ENCODE measurements at places on chromosomes 16 and 17.

DNA sequence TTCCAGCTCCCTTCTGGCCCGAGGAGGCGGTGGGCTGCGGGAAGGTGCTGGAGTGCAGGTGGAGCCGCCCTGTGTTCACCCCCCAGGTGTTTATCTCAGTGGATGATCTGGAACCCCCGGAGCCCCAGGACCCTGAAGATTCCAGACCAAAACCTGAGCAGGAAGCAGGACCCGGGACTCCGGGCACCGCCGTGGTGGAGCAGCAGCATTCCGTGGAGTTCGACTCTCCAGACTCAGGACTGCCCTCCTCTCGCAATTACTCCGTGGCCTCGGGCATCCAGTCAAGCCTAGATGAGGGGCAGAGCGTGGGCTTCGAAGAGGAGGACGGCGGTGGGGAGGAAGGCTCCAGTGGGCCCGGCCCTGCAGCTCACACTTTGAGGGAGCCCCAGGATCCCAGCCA lies 25.5 kb downstream of the MNT start:
- DNase-seq, result no peak

DNA sequence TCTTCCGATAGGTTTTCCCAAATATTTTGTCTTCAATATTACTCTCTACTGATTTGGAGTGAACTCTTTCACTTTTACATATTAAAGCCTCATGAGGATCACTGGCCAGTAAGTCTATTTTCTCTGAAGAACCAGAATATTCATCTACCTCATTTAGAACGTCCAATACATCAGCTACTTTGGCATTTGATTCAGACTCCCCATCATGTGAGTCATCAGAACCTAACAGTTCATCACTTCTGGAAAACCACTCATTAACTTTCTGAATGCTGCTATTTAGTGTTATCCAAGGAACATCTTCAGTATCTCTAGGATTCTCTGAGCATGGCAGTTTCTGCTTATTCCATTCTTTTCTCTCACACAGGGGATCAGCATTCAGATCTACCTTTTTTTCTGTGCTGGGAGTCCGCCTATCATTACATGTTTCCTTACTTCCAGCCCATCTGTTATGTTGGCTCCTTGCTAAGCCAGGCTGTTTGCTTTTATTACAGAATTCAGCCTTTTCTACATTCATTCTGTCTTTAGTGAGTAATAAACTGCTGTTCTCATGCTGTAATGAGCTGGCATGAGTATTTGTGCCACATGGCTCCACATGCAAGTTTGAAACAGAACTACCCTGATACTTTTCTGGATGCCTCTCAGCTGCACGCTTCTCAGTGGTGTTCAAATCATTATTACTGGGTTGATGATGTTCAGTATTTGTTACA lies 30.9 kb downstream of the BRCA1 start:
- no peak for DNase-seq

GRCh38 chr16:26456074-26456473 lies 610.7 kb upstream of the C16orf82 start:
- no peak for DNase-seq

DNA sequence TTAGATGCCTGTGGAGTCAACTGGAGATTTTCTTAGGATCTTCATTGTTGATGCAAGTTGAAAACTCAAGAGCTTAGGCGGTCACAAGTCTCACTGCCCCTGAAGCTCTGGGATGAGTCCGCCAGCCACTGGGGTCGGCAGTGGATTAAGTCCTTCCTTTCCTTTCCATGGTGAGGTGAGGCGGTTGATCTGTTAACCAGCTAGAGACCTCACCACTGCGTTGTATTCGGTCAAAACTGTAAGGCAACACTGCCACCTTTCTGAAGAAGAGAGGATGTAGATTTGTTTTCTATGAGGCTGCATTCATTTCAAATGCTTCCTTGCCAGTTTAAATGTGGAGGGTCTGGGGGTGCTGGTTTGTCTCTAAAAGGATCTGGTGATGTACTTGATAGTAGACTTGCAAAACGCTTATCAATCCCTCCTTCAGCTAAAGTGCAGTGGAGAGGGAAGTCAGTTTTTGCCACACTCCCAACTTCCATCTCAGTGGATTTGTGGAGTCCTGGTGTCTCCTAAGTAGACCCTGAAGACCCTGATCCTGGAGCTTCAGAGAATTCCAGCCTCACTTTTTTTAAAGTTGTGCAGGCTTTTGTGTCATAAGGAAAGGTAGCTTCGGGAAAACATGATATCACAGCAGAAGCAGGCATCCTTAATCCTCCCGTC lies 1.7 kb downstream of the MYOCD start:
- DNase-seq, result no peak

- peak; percentile 42 for DNase-seq
Measured at GRCh38 chr17:41666237-41666641, 22.4 kb upstream of the EIF1 start.

DNA sequence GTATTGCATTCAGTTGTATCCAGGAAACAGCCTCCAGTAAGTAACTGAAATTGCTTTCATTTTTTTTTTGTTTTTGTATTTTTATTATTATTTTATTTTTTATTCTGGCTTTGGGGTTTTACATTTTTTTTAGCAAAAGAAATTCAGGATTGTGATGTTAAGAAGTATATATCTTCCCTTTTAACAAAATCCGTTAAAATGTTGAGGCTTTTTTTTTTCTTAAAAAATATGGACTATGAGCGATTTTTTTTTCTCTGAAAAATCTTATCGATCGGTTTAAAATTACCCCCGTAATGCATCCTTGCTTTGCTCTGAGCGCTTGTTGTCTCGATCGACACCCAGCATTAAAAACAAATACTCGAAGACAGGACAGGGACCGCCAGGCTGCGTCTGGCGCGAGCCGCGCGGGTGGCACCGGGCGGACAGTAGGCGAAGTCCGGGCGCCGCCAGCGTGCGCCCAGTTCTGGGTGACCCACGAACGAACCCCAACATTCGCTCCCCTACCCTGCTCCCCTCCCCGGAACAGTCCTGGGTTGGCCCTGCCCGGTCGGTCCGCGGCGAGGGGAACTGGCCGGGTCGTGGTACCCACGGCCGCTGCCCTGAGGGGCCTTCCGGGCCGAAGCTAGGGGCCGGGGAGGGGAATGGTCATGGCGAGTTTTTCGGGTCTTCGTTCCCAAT lies 482 bp downstream of the BAHCC1 start:
- no peak for DNase-seq

DNA sequence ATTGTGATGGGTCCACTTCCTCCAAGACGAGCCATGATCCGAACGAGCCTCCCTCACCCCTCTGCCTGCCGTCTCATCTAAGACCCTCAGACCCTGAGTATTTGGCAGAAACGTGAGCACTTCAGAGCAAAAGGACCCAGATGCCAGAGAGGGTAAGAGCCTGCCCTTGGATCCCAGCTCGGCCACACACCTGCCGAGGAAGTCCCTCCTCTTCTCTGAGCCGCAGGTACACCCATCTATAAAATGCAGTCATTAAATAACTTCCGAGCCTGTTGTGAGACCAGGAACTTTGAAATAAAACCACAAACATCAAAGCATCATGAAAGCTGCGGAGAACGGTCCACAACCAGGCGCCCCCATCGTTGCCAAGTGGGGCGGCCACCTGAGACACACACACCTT lies 64.8 kb upstream of the DOC2B start:
- DNase-seq, result no peak

DNA sequence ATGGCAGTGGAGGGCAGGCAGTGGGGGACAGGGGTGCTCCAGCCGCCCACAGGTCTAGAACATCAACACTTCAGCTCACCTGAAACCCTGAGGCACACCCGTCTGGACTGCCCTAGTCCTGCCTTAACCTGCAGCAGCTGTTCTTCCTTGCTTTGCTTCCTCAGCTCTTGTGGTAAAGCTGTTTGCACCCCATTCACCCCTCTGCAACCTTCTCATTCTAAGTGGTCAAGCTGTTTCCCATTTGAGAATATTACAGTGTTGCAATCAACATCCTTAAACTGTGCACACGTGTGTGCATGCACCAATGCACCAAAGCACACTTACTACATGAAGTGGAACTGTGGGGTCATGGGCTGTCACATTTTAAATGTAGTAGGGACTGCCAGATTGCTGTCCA lies 32.4 kb downstream of the SCNN1B start:
- no peak for DNase-seq

DNA sequence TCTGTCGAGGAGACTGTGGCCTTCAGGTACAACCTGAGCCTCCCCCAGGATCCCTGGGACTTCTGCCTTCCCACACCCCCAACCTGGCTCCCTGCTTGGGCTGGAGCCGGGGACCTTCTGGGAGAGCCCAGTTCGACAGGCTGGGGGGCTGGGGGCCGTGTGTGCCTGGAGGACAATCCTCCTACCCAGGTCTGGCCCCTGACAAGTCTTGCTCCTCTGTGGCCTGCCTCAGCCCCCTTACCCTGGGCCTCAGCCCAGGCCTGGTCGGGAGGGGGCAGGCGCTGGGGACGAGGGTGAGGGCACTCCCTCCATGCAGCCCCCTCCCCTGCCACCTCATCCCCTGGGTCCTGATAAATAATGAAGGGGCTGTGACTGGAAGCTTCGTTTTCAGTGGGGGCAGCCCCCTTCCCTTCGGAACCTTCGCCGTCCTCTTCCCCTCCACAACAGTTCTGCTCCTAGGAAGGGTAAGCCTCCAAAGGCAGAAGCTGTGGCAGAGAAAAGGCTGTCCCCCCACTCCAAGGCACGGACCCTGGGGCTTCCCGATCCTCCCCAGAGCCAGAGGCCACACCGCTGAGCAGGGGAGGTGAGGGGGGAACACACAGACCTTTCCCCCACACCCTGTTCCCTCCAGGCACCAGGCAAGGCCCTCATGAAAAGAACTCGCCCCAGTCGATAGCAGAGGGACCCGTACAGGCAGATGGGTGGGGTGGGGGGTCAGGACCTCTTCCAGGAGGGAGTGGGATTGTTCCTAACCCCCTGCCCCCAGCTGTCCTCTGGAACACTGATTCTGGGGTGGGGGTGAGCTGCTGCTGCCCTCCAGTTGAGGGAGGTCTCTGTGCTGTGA lies 5.0 kb upstream of the BAHCC1 start:
- DNase-seq, result no peak

- DNase-seq, result no peak
Measured at GRCh38 chr17:43529947-43530287, 16.2 kb downstream of the ETV4 start.

DNA sequence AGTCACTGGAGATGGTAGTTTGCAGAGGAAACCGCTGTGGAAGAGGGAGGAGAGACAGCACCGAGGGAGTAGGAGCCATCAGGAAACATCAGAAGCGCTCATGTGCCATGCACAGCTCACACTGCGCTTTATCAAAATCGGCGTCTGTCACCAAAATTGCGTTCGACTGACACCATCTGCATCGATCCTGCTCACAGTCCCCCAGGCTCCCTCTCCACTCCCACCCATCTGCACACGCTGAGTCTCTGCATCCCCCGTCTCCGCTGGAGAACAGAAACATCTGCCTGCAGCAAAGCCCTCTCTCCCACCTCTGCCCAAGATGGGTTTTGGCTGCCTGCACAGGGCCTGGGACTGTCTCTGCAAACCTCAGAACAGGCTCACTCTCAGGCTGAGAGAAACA lies 187.5 kb upstream of the RPL38 start:
- DNase-seq, result no peak

GRCh38 chr17:17447264-17447663 lies 29.5 kb upstream of the MED9 start:
- no peak for DNase-seq

Measured in activated gamma-delta T cell treated with Interleukin-2 at 50 U/mL for 16 hours (primary cell).